ENCODE measurements at places on chromosomes 5 and 9. TPM values are rescaled to one million over a fixed set of nuclear protein-coding genes. Genes with fewer than 3 reads are reported as not detected.

The MORN5 gene
- total RNA-seq, result not detected

The IRX1 gene
- 0.75 TPM for total RNA-seq

The C9orf152 gene
- not detected for total RNA-seq

The PCDHGA6 gene
- 1.8 TPM for total RNA-seq

The OTP gene
- not detected for total RNA-seq

The SOX30 gene
- total RNA-seq, result not detected

The FAM78A gene
- 2.1 TPM for total RNA-seq

- DNase-seq, result no peak
These were observed 152.8 kb downstream of the MCTP1 start for GRCh38 chr5:95132096-95132495.

DNA sequence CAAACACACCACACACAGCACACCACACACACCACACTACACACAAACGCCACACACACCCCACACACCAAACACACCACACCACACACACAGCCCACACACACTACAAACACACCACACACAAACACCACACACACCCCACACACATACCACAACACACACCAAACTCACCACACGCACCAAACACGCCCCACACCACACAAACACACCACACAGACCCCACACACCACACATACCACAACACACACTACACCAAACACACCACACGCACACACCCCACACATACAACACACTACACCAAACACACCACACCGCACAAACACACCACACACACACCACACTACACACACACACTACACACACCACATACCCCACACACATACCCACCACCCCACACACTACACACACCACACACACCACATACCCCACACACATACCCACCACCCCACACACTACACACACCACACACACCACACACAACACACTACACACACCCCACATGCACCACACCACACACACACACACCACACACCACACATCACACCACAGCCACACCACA, 151.2 kb downstream of the ERCC6L2 start:
- DNase-seq, result no peak

DNA sequence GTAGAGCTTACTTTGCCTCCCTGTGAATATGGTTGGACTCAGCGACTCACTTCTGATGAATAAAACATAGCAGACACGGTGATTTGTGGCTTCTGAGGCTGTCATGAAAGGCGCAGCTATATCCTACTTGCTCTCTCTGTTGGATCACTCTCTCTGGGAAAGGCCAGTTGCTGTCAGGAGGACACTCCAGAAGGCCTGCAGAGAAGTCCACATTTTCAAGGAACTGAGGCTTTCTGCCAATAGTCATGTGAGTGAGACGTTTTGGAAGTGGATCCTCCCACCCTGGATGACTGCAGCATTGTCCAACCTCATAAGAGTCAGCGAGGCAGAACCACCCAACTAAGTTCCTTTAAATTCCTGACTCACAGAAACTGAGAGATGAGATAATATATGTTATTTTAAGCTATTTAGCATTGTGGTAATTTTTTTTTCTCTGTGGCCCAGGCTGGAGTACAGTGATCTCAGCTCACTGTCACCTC, 156.0 kb upstream of the MAST4 start:
- peak; percentile 81 for DNase-seq

DNA sequence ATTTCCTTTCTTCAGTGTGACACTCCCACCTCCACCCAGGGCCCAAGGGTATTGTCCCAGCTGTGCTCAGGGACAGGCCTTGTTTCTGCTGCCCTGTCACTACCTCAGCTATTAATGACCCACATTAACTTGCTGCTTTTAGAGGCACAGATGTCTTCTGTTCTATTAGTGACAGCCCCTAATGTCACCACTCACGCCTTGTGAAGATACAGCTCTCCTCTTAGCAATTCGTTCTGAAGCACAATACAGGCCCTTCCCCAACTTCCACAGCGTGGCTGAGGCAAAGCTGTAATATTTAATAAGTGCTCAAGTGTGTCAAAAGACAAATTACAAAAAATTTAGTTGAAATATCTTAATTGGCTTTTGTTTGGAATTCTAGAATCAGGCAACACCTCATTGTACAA, 44.7 kb upstream of the HMGCS1 start:
- no peak for DNase-seq

DNA sequence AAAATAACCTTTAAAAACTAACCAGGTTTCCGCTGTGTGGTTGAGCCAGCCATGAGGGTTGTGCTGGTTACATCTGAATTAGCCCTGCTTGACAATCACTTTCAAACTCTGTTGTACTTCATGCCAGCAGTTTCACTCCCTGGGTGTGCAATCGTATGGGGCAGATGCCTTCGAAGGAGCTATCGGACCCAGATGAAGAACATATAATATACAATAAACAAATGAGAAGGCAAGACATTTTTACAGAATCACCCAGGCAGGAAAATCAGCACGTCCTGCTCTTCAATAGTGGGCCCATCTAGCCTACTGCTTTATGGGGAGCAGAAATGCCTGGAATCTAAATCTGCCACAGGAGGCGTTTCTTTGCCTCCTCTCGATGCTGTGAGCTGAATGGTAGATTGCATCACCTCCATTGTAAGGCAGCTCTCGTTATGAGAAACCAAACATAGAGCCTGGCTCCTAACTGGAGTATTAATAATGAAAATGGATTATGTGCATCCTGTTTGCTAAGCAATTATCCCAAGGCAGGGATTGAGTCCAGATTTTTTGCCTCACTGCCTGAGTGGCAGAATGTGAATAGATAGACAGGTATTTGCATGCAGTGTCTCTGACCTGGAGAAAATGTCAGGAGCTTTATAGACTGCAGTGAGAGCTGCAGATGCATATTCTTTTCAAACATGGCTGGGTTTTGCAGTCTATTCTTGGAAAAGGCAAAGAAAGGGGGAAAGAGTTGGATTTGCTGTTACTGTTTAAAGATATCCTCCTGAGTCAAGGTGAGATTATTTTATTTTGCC, 143.3 kb upstream of the SMARCA2 start:
- DNase-seq, result peak; percentile 21

- no peak for DNase-seq
These were observed 13.2 kb upstream of the KIF12 start for GRCh38 chr9:114112325-114112724.

DNA sequence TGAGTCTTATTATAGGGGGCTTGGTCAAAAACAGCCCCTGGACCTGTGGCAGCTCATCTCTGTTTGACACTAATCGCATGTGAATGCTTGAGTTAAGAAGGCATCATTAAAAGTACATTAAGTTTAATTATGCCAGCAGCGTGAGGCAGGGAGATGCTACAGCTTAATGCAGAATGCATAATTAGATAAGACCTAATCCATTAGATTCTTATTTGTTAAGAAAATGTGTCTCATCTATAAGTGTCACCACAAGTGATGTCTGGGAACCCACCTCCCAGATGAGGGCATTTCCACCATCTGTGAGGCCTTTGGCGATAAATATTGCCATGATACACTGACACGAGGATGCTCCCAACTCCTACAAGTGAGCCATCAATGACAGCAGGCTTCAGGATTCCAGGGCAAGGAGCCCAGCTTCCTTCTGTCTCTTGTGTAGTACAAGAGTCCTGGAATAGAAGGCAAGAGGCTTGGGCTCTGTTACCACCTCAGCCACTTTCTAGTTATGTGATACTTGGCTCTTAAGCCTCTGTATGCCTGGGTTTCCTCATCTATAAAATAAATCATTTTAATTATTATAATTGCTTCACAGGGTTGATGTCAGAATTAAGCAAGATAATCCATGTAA, 202.7 kb downstream of the FAM114A2 start:
- DNase-seq, result no peak

DNA sequence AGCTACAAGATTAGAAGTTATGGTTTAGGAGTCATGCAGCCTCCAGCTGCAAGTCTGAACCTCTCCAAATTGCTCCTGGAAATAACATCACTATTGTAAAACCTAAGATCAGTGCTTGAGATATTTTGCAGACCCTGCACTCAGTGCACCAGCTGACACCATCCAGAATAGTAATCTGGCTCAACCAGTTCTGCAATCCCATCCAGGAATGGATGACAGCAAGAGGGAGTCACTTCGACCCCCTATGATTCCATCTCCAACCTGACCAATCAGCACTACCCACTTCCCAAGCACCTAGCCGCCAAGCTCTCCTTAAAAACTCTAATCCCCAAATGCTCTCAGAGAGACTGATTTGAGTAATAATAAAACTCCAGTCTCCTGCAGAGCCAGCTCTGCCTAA, 37.9 kb upstream of the NR4A3 start:
- no peak for DNase-seq

DNA sequence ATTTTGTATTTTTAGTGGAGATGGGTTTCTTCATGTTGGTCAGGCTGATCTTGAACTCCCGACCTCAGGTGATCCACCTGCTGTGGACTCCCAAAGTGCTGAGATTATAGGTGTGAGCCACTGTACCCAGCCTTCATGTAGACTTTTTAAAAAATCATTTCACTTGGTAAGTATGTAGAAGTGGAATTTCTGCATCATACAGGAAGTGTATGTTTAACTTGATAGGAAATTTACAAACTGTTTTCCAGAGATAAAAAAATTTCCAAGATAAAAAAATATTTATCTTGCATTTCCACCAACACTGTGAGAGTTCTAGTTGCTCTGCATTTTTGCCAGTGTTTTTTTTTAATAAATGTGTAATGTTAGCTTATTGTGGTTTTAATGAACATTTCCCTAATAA, 155.8 kb downstream of the ZNF608 start:
- DNase-seq, result no peak

GRCh38 chr9:1429297-1429696, 379.1 kb downstream of the DMRT2 start:
- peak; percentile 26 for DNase-seq

GRCh38 chr5:42242881-42243485, 180.3 kb upstream of the GHR start:
- no peak for DNase-seq

- DNase-seq, result no peak
These were observed 5.2 kb upstream of the RAPGEF6 start for GRCh38 chr5:131640043-131640856.

DNA sequence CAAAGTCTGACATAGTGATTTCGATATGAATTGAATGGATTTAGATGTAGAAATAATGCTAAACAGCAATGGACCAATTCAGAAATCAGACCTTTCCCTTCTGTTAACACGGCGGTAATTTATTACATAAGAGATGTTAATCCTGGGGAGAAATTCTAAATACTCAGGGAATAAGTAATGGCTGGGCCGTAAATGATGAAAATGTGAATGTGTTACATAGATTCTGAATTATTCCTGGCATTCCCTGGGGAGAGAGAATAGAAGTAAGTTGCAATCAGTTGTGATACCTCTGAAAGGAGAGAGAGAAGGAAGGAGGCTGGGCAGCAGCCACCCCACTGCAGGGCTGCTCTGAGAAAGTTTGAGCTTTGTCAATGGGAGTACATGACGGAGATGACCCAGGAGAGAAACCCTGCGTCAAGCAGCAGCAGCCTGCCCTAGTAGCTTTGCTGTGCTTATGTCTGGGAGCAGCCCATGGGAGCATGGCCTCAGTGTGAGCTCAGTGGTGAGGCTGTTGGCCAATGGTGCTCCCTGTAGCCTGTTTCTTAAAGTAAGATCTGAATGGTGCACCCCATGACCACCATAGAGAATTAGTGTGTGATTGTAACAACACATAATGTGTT, 420.1 kb downstream of the MTRR start:
- no peak for DNase-seq

- no peak for DNase-seq
These were observed 92.7 kb upstream of the HAND1 start for GRCh38 chr5:154570572-154571324.

DNA sequence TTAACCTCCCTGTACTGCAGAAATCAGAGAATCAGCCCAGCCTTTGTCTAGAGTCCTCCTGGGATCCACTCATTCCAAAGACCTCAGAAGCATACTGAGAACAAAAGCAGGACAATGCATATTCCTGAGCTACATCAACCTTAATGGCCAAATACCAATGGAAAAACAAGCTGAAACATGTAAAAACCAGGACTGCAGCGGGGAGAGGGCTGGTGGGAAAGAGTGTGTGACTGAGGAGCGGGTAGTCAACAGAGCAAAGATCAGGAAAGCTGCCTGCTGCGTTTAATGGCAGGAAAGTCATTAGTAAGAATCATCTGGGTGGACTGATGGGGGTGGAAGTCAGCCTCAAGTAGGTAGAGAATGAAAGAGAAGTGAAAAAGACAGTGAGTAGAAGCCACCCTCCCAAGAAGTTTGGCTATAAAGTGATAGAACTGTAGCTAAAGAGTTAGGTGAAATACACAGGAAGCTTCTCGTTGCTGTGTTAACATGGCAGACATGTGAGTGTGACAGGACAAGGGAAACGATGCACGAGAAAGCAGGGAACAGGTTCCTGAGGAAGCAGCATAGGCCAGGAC, 88.1 kb downstream of the OTULIN start:
- DNase-seq, result no peak

DNA sequence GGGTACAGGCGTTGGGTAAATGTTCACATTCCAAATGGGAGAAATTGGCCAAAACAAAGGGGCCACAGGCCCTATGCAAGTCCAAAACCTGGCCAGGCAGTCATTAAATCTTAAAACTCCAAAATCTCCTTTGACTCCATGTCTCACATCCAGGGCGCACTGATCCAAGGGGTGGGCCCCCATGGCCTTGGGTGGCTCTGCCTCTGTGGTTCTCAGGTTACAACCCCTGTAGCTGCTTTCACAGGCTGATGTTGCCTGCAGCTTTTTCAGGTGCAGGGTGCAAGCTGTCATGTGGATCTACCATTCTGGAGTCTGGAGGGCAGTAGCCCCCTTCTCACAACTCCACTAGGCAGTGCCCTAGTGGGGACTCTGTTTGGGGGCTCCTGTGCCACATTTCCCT, 44.8 kb downstream of the NLN start:
- DNase-seq, result no peak

DNA sequence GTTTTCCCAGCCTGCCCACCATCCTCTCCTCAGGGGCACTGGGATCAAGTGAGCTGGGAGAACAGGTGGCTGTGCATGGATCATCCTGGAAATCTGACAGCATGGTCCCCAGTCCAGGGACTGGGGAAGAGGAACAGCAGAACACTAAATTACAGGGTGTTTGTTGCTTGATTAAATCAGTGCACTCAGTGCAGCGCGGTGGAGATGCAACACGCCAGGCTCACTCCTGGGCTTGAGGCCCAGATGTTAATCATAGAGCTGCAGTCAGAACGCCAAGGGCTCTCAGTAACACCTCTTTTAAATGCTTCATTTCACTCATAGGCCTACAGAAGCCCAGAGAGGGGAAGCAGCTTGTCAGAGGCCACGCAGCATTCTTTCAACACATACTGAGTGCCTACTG, 14.2 kb upstream of the LARP1 start:
- DNase-seq, result no peak

DNA sequence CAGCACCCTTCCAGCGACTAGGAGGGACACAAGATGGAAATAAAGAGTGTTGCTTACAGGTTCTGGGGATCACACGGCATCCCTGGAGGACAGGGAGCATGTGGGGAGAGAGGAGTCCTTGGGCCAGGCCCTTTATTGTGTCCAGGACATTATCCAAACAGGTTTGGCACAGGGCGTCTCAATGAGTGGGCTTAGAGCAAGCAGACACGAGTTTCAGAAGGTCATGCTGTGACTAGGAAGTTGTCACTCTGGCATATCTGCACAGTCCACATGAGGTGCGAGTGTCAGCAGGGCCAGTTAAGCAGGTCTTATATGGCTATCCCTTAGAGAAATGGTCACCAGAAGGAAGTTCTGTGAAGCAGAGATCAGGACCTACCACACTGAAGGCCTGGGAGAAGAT, 174.5 kb upstream of the OTULINL start:
- DNase-seq, result no peak

Data from SK-MEL-5 (cell line).